ENCODE measurements at places on chromosomes 6 and 20. TPM values are rescaled to one million over a fixed set of nuclear protein-coding genes. Genes with fewer than 3 reads are reported as not detected.

GRCh38 chr6:130460934-130461333 is 95.1 kb downstream of the TMEM200A start:
- DNase-seq: no peak

DNA sequence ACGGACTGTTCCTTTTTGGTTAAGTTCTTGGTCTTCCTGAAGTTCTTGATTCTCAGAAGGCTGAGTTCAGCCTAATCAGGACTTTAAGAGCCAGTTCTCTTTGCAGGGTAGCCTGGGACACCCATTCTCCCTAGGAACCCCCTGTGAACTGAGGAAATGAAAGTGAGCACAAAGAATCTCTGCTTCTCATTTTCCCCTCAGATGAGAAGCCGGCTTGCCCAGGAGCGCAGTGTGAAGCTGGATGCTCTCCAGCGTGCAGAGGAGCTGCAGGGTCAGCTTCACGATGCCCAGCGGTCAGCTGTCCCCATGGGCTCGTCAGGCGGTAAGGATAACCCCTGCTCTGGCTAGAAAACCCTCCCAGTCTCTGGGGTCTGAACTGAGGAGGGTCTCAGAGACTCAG is 34.0 kb downstream of the CD164 start:
- no peak for DNase-seq

DNA sequence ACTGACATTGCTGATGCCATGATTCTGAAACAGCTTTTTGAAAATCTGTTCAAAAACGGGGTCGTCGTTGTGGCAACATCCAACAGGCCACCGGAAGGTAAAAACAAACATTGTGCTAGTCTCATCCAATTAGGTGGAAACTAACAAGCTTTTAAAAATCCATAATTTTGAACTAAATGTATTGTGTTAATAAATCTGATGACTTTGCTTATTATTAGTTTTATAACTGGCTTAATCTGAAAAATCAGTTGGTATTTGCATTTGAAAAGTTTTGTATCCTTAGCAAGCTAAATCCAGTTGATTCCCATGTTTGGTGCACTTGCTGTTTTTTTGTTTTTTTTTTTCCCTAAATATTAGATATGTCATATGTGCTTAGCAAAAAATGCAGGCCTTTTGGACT is 71.4 kb downstream of the AFG1L start:
- DNase-seq: no peak

DNA sequence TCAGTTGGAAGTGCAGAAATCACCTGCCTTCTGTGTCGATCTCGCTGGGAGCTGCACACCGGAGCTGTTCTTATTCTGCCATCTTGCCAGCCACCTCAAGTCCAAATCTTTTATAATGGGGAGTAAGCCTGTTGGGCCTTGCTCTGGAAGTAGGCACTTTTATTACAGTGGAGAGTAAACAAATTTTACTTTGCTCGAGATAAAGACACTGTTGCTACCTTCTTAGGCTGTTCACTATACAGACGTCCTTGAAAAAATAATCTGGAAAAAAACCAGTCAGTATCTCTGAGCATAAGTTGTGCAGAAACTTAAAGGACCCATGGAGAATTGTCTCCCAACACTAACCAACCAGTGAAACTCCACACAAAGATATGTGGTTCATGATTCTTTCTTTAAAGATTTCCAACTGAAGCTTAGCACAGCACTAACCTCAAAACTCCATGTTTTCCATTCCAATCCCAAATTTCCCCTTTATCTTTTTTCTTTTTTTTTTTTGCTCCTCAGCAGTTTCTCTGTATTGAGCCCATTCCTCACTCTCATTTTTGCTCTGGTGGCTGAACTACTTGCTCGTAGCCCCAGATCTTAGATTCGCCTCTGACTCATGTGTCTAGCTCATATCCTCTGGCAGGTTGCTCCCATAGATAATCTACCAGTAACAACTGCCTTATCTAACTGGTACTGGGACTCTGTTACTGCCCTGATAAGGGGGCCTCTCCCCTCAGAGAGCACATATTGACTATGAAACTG is 34.3 kb upstream of the COL9A1 start:
- no peak for DNase-seq

- DNase-seq: peak; percentile 45
These were observed 482 bp downstream of the DDR1 start for GRCh38 chr6:30884521-30885480.

GRCh38 chr6:21404577-21404976 is 189.0 kb upstream of the SOX4 start:
- no peak for DNase-seq

GRCh38 chr6:143755301-143755744 is 77.6 kb downstream of the PHACTR2 start:
- DNase-seq: no peak

GRCh38 chr6:147194652-147195411 is 9.4 kb upstream of the STXBP5 start:
- DNase-seq: no peak

Gene MRPS26
- 30.6 TPM for total RNA-seq

Gene SLC17A1
- not detected for total RNA-seq

Gene SPATS1
- total RNA-seq: not detected

Gene SLC17A9
- total RNA-seq: 47.6 TPM

Measured in activated B cell treated with CpG ODN at 0.5 μM for 24 hours (primary cell).